ENCODE measurements at places on chromosomes 5 and 9.

DNA sequence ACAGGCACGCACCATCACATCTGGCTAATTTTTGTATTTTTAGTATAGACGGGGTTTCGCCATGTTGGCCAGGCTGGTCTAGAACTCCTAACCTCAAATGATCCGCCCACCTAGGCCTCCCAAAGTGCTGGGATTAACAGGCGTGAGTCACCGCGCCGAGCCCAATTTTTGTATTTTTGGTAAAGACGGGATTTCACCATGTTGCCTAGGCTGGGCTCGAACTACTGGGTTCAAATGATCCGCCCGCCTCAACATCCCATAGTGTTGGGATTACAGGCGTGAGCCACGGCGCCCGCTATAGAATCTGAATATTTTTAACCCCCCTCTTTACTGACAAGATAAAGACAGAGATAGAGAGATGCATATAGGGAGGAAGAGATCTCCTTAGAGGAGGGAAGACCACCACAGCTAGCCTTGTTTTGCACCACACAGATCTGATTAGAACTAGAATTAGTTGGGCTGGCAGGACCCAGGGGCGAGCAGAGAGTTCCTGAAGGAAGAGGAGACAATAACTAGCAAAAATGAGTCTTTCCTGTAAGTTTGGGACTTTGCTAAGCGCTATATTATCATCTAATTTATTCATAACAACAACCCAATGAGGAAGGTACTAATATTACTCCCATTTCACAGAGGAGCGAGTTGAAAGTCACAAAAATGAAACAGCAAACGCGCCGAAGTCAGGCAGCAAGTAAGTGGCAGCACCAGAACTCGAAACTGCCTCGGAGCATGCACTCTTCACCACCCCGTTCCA, 1.5 kb upstream of the ANKHD1 start:
- DNase-seq, result no peak

GRCh38 chr5:171593976-171594375, 174.5 kb downstream of the FGF18 start:
- DNase-seq, result no peak

DNA sequence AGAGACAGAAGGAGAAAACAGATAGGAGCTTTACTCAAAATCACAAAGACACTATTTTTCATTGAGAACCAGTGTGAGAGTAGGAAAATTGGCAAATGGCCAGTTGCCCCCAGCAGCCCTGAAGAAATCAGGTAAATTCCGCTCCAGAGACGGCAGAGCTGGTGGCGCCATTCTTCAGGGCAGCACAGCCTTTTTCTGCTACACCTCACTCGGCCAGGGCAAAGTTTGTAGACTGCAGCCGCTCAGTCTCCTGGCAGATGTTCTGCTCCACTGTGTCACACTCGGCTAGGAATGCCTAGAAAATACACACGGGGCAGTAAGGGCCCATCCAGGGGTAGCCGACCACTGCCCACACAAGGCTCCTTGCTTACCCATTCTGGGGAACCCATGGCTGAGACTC, 9.5 kb downstream of the BAG1 start:
- DNase-seq, result no peak

DNA sequence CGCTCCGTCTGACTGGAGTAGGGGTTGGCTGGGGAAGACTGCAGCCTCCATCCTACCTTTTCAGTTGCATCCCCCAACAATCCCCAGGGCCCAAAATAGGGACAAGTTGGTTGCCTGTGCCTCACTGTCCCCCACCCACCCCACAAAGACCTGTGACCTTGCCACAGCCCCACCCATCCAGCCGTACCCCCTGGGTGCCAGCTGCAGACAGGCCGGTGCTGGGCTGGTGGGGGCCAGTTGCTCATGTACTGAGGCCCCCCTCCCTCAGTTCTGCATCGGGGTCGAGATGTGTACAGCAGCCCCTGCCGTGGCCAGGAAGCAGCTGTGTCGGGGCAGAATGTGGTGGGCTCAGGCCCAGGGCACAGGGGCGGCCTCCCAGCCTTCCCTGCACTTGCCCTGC, 374 bp downstream of the LCNL1 start:
- DNase-seq, result no peak

- no peak for DNase-seq
Measured at GRCh38 chr5:39376293-39376714, 12.0 kb upstream of the C9 start.

- DNase-seq, result no peak
Measured at GRCh38 chr5:119453040-119453373, 710 bp downstream of the HSD17B4 start.

GRCh38 chr9:77488439-77489126, 159.5 kb downstream of the GNA14 start:
- no peak for DNase-seq

- no peak for DNase-seq
Measured at GRCh38 chr9:21513431-21513830, 31.3 kb upstream of the IFNE start.

DNA sequence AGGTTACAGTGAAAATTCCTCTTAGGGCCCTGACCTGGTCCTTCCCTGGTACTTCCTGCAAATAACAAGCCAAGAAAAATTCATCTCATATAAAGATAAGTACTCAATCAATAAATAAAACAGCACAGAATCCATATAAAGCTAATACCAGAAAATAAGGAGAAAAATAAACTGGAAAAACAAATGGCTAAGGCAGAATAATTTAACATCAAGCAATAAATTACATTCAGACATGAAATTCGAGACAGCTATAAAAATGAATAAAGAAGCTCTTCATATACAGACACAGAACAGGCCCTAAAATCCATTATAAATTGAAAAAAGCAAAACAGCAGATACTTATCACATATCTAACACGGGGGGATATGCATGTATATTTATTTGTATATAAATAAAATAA, 99.2 kb downstream of the DTWD2 start:
- DNase-seq, result no peak

DNA sequence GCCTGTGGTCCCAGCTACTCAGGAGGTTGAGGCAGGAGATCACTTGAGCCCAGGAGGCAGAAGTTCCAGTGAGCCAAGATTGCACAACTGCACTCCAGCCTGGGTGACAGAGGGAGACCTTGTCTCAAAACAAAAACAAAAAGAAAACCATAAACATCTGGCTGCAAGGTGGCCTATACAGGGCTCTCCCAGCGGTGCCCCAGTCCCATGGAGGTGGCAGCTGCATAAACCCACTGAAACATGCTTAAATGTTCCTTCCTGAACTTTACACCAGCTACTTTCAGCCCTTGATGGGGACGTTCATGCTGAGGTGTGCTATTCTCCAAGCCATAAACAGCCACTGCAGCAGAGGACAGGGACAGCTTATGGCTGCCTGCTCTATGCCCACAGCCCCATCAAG, 35.6 kb downstream of the DROSHA start:
- no peak for DNase-seq

GRCh38 chr5:505951-506525, 18.2 kb downstream of the SLC9A3 start:
- no peak for DNase-seq

- no peak for DNase-seq
Measured at GRCh38 chr9:79264041-79264440, 307.7 kb upstream of the TLE4 start.

GRCh38 chr9:95049761-95050160, 267.7 kb downstream of the FANCC start:
- DNase-seq, result no peak

GRCh38 chr9:134435550-134436378, 109.5 kb downstream of the RXRA start:
- no peak for DNase-seq

DNA sequence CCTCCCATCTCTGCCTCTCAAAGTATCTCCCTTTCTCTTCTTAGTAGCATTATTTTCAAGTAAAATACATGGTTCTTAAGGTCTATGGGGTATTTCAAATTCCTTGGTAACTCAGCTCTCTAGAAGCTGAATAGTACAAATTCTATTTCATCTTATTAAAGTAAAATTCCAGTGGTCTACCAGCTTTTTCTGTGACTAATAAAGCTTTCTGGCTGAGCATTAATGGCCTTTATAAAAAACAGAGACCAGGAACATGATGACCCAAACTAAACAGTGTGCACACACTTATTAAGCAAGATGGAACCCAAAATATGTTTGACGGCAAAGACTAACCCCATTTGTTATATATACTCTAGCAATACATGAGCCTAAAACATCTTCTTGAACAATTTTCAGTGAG, 142.6 kb downstream of the OR2K2 start:
- DNase-seq, result no peak

DNA sequence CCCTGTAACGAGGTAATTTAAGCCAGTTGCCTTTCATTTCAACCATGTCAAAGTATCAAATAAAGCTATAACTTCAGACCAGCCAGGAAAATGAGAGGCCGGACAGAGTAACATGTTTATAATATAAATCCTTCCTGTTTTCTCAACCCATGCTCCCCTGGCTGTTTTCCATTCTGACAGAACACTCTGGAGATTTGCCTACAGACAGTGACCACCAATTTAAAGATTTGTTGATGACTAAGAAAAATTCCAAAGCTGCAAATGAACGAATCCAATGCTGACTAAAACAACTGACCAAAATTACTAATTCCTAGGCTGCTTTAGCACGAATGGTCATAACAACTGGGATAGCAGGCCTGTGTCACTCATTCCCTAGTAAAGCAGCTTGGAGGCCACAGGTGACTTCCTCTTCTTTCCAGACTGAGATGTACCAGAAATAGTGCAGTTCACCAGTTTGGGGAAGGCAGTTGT, 141.4 kb downstream of the AOPEP start:
- DNase-seq, result no peak

GRCh38 chr5:180208038-180208434, 975 bp downstream of the RASGEF1C start:
- DNase-seq, result no peak

DNA sequence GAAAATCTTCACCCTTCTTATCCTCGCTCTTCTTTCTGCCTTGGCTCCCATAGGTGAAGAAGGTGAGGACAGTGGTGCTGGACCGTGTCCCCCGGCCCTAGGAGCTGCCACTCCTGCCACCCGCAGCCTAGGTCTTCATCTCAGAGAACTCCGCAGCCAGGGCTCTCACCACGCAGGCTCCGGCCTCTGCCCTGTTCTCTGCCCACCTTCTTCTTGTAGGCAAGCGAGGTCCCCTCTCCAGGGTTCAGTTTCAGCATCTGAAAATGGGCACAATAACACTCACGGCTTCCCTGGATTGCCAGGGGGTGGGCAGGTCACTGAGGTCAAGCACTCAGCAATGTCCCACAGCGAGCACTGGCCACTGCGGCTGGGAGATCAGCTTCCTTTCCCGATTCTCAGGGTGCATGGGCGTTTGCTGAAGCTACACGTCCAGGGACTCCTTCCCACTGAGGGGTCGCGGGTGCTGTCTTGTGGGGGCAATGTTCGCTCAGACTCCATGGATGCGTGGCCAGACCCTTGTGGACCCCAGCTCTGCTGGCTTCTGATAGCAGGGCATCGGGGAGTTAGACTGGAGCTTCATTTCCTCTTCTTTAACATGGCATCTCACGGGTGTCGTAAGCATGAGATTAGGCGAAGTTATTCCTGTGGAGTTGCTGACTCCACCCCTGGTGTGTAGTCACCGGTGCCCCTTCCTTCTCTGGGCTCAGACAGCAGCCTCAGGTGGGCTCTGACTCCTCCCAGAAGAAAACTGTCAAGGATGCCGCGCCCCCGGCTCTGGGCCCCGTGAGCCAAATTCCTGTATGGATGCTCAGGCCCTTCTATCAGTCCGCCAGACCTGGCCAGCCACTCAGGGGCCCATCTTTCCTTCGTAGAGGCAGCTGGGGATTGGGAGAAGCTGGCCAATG, 145.1 kb upstream of the IRX2 start:
- no peak for DNase-seq

- no peak for DNase-seq
Measured at GRCh38 chr5:157552650-157553049, 22.9 kb downstream of the ADAM19 start.

GRCh38 chr9:133471551-133472276, 7.2 kb downstream of the SLC2A6 start:
- no peak for DNase-seq

- no peak for DNase-seq
Measured at GRCh38 chr5:62333250-62333794, 27.3 kb downstream of the KIF2A start.

- DNase-seq, result no peak
Measured at GRCh38 chr5:5695266-5695665, 272.8 kb downstream of the ICE1 start.

GRCh38 chr9:121886759-121887485, 206.2 kb downstream of the TTLL11 start:
- no peak for DNase-seq

- DNase-seq, result peak; percentile 96
Measured at GRCh38 chr5:91380491-91381238, 2.5 kb downstream of the ARRDC3 start.

- no peak for DNase-seq
Measured at GRCh38 chr5:36521838-36522745, 84.3 kb upstream of the SLC1A3 start.

DNA sequence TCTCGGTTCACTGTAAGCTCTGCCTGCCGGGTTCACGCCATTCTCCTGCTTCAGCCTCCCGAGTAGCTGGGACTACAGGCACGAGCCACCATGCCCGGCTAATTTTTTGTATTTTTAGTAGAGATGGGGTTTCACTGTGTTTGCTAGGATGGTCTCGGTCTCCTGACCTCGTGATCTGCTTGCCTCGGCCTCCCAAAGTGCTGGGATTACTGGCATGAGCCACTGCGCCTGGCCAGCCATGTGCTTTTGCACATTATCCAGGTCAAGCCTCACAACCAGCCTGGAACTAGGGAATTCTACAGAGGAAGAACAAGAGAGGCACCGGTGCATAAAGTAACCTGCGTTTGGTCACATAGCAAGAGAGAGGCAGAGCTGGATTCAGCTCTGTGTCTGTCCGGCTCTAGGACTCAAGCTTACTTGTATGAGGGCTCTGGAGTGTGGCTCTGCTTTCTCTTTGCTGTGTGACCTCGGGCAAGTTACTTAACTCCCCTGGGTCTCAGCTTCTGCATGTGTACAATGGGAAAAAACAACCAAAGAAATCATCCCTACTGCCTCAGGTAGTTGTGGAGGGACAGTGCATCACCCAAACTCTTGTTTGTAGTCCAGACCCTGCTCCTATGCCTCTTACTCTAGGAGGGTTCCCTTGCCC, 6.3 kb downstream of the FGF18 start:
- no peak for DNase-seq

DNA sequence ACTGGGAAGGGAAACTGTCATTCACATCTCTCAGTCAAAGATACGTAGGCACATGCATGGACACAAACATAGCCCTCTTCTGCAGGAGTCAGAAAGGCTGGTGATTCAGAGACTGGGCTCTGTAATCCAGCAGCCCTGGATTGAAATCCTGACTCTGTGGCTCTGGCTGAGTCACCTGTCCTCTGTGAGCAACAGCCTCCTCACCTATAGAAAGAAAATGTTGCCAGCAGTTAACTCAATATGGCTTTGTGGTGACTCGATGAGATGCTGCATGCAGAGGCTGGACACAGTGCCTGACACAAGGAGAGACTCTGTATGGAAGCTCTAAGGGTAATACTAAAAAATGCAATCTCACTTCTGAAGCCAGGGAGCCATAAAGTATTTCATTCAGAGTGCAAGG, 23.9 kb upstream of the CDKN2AIPNL start:
- no peak for DNase-seq

Measured in activated CD8-positive, alpha-beta memory T cell treated with anti-CD3 and anti-CD28 coated beads for 1 hour (primary cell).